ENCODE measurements at places on chromosomes 7 and 10. TPM values are rescaled to one million over a fixed set of nuclear protein-coding genes. Genes with fewer than 3 reads are reported as not detected.

GRCh38 chr10:104317269-104317710 is 21.0 kb downstream of the ITPRIP start:
- peaks cover 24% of the 10 kb centered on the region for H3K4me1 ChIP-seq
- no peaks in the 10 kb centered on the region for H3K27me3 ChIP-seq
- H3K36me3 ChIP-seq, result no peaks in the 10 kb centered on the region
- peak overlapping the region; percentile 46 for H3K27ac ChIP-seq
- no peak overlapping the region for H3K4me3 ChIP-seq

DNA sequence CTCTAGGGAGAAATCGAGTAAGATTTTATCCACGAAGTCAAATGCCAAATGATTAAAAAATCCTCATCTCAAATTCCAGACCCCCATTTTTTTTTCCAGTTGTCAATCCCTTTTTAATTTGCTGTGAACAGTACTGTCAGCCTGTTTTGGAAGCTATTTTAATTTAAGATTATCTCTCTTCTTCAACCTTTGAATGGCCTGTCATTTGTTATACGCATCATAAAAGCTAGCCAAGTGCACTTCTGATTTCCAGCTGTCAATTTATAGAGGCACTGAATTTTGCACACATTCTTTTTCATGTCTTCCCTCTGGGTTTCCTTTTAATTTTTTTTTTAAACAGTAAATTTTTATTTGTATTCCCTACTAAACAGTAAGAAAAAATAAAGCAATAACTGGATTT is 336.4 kb upstream of the HGF start:
- no peak overlapping the region for H3K4me3 ChIP-seq
- no peak for DNase-seq

- H3K4me1 ChIP-seq, result peaks cover 31% of the 10 kb centered on the region
- peak overlapping the region; percentile 98 for H3K4me3 ChIP-seq
- no peak for DNase-seq
- H3K27me3 ChIP-seq, result no peaks in the 10 kb centered on the region
- peak overlapping the region; percentile 94 for H3K27ac ChIP-seq
Measured at GRCh38 chr7:135661311-135662122, 797 bp upstream of the STMP1 start.

Gene ZNF716
- total RNA-seq, result not detected

Gene TRIL
- 3.0 TPM for total RNA-seq

Gene CLDN4
- 555 TPM for total RNA-seq

Gene ZNF487
- 9.2 TPM for total RNA-seq

Gene CYP2C19
- total RNA-seq, result 8.6 TPM

Data from transverse colon (tissue), 4 donors.